ENCODE measurements at places on chromosomes 11 and 22.

- no peak for DNase-seq
- no peak overlapping the region for H3K4me3 ChIP-seq
- H3K27ac ChIP-seq: no peak overlapping the region
- peaks cover 9% of the 10 kb centered on the region for H3K27me3 ChIP-seq
Measured at GRCh38 chr11:110716361-110716760, 4.1 kb upstream of the ARHGAP20 start.

DNA sequence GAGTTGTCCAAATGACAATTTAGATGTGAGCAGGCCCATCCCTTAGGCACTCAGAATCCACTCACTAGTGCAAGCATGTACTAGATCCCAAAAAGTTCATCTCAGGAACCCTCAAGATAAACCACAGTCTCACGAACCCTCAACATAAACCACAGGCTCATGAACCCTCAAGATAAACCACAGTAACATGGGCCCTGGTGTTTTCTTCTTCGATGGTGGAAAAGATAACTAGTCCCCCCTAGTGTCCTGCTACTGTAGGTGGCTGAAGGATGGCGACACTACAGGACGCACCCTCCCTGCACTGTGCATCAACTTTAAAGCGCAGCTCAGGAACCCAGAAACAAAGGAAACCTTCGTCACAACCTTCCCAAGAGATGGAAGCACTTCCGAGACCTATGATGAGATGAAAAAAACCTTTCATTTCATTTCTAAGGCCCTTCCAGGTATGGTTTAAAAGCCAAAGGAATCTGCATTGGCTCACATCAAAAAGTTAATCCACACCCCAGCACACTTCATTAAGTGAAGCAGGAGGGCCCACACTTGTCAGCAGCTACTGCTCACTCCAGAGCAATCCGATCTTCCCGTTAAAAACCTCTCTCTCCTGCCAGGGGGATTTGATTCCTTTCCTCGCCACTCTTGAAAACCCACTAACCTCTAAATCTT, 2.4 kb downstream of the LARGE1 start:
- no peak overlapping the region for H3K4me3 ChIP-seq
- peaks cover 12% of the 10 kb centered on the region for H3K4me1 ChIP-seq
- no peaks in the 10 kb centered on the region for H3K36me3 ChIP-seq
- no peaks in the 10 kb centered on the region for H3K27me3 ChIP-seq

- H3K27ac ChIP-seq: no peak overlapping the region
- H3K4me3 ChIP-seq: peak overlapping the region; percentile 90
- H3K27me3 ChIP-seq: no peaks in the 10 kb centered on the region
- DNase-seq: no peak
Measured at GRCh38 chr11:910044-910588, 494 bp downstream of the CHID1 start.

GRCh38 chr11:11370255-11370961, 17.4 kb upstream of the CSNK2A3 start:
- H3K36me3 ChIP-seq: no peaks in the 10 kb centered on the region
- H3K27me3 ChIP-seq: no peaks in the 10 kb centered on the region
- no peak overlapping the region for H3K4me3 ChIP-seq
- no peak for DNase-seq
- H3K27ac ChIP-seq: no peak overlapping the region
- H3K4me1 ChIP-seq: peaks cover 9% of the 10 kb centered on the region

- DNase-seq: no peak
- peaks cover 8% of the 10 kb centered on the region for H3K4me1 ChIP-seq
- no peak overlapping the region for H3K27ac ChIP-seq
- no peaks in the 10 kb centered on the region for H3K36me3 ChIP-seq
Measured at GRCh38 chr11:77180346-77180745, 52.3 kb downstream of the MYO7A start.

DNA sequence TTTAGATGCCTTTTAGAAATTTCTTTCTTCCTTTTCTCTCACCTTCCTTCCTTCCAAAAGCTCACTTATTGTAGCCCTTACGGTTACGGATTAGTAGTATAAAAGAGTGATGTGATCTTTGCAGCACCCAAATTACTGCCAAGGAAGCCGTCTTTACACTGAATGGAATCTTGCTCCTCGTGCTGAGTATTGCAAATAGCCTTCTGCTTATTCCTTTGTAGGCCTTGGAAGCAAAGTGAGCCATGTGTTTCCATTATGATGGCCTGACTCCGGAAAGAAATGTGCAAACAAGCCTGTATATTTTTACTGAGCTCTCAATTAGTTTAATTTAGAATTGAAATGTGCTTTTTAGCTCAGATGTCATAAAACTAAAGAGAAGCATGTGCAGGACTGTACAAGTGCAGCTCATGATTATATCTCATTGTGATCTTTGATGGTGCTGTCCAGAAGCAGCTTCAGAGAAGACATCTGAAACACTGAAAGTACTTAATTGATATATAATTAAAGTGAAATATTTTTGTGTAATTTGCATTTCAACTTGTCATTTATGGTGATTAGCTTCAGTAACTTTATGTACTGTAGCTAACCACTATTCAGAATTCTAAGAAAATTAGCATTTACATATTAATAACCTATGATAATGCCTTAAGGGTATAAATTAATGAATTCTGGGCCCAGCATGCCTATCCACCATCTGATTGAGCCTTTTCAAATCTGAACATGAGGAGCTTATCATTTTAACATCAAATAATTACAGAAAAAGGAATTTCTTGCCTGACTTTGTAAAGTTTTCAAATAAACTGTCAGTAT, 129.3 kb downstream of the GRIA4 start:
- H3K4me3 ChIP-seq: no peak overlapping the region
- no peaks in the 10 kb centered on the region for H3K27me3 ChIP-seq
- DNase-seq: no peak
- no peaks in the 10 kb centered on the region for H3K36me3 ChIP-seq
- no peak overlapping the region for H3K27ac ChIP-seq
- no peaks in the 10 kb centered on the region for H3K4me1 ChIP-seq

DNA sequence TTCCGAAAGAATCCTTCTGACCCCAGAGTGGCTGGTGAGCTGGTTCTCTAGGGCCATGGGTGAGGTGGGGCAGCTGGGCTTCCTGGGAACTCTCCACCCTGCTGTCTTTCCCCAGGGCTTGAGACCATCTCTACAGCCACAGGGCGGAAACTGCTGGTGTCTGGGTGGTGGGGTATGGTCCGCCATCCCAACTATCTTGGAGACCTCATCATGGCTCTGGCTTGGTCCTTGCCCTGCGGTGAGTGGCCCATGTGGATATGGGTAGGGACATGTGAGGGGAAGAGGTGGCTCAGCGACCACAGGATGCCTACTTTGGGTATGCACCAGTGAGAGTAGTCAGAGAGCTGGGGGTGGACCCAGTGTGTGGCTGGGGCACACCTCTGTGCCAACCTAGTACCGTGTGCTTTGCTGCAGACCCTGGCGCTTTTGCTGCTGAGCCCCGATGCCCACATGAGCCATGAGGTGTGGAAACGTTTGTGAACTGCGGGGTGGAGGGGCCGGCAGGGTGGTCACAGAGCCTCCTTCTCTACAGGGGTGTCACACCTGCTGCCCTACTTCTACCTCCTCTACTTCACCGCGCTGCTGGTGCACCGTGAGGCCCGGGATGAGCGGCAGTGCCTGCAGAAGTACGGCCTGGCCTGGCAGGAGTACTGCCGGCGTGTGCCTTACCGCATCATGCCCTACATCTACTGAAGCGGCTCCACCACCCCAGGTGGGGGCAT, 2.0 kb downstream of the ZNHIT2 start:
- no peak overlapping the region for H3K4me3 ChIP-seq
- DNase-seq: no peak
- no peaks in the 10 kb centered on the region for H3K27me3 ChIP-seq
- peaks cover 3% of the 10 kb centered on the region for H3K4me1 ChIP-seq
- H3K36me3 ChIP-seq: peaks cover 10% of the 10 kb centered on the region

DNA sequence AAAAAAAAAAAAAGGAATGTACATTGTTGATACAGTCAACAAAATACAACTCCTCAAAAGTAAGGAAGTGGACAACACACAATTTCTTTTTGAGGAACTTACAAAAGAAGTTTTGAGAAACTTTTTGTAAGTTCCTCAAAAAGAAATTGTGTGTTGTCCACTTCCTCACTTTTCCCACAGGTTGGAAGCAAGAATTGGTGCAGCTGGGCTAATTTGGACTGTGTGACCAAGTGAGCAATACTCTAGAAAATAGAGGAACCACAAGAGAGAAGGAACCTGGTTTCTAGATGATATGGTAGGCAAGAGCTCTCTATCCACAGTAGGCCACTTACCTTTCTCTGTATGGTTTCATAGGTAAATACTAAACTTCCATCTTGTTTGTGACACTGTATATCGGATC, 1053.8 kb downstream of the LRRC4C start:
- no peaks in the 10 kb centered on the region for H3K27me3 ChIP-seq
- H3K4me3 ChIP-seq: no peak overlapping the region
- H3K36me3 ChIP-seq: no peaks in the 10 kb centered on the region
- no peaks in the 10 kb centered on the region for H3K4me1 ChIP-seq
- H3K27ac ChIP-seq: no peak overlapping the region

Data from mesendoderm (in vitro differentiated cells).